ENCODE measurements at places on chromosomes 12 and 14.

GRCh38 chr12:1855241-1855640 lies 34.9 kb downstream of the LRTM2 start:
- DNase-seq: no peak

DNA sequence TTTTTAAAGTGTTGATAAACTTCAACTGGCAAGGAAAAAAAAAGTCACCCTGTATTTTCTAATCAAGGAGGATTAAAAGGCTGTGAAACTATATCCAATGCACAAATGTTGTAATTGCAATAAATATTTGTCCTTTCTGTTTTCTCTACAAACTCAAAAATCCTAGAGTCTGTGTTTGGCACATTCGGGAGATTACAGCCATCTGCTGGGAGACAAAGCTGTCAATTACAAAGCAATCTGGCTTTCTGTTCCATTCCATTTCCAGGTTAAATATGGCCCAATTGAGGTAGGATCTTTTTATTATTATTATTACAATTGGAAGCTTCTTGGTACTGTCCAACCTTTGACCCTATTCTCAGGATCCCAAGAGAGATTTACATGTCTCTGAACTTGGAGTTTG lies 295.9 kb downstream of the DIO2 start:
- DNase-seq: no peak

DNA sequence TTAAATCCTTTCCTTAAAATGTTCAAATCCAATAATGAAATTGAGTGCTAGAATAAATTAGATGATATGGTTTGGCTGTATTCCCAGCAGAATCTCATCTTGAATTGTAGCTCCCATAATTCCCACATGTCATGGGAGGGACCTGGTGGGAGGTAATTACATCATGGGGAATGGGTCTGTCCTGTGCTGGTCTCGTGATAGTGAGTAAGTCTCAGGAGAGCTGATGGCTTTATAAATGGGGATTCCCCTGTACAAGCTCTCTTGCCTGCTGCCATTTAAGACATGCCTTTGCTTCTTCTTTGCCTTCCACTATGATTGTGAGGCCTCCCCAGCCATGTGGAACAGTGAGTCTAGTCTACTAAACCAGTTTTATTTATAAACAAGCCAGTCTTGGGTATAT lies 508.5 kb downstream of the ETNK1 start:
- no peak for DNase-seq

GRCh38 chr14:36507847-36508417 lies 12.1 kb downstream of the NKX2-1 start:
- DNase-seq: no peak

- no peak for DNase-seq
Observed at GRCh38 chr12:32183650-32184049, 77.0 kb downstream of the BICD1 start.

GRCh38 chr12:113781415-113782198 lies 184.5 kb downstream of the RBM19 start:
- no peak for DNase-seq

DNA sequence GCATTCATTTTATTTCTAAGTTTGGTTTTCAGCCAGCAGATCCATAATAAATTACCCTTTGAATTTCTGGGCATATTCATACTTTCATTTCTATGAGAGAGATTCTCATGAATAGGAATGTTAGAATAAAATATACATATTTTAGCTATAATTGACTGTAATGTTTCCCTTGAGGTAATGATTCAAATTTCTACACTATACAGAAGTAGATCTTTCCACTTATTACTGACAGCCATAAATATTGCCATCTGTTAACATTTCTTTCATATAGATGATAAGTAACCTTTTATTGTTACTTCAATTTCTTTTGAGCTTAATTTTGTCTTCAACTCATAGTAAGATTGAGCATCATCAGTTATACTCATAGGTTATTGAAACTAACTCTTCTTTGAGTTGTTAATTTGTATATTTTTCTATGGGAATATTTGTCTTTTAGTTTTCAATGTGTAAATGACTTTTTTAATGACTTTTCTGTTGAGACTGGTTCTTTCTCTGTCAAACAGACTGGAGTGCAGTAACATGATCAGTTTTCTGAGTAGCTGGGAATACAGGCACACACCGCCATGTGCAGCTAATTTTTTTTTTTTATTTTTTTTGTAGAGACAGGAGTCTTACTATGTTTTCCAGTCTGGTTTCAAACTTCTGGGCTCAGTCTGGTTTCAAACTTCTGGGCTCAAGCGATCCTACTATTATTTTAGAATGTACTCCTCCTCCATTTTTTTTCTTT lies 991.6 kb downstream of the SLC6A15 start:
- DNase-seq: no peak

DNA sequence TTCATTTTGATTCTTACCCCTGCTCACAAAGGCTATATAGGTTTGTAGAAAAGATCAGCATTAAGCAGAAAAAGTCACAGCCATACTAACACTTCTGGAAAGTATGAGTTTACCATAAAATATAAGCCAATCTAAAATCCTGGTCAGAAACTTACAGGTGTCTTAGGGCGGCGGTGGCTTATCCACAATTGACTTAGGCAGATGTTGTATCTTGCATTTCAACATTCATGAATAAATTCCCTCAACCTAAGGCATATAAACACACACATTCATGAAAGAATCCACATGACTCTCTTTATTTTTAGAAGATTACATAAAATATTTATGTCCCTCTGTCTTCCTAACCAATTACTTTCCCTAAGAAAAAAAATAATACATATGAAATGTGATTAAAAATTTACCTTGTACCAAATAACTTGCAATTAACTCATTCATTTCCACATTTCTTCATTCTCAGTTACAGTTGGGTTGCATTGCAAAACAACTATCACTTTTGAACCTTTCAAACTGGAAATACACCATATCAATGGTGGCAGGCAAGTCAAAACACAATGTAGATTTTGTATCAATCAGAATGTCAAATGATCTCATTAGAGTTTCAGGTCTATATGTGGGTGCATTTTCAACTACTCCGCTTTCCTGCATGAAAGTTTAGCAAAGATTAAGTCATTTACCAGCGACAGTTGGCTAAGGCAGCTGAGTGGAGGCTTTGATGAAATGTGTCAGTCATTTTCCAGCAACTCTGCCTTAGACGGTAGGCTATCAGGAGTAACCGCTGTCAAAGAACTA lies 124.4 kb downstream of the SLC15A5 start:
- no peak for DNase-seq

- DNase-seq: no peak
Observed at GRCh38 chr14:61177279-61178225, 103.6 kb downstream of the TMEM30B start.

DNA sequence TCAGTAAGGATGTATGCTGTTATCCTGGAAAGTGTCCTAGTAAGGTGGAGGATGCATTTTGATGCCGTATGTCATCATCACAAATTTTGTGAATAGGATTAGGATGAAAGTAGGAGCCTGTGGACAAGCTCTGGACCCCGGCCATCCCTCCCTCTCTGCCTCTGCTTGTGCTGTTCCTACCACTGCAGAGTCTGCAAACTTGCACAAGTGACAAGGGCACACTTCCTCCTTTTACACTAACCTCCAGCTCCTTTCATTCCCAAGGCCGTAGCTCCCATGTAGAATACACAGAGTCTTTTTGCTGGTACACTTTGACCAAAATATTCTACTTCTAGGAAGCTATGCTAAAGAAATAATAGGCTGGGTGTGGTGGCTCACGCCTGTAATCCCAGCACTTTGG lies 13.3 kb upstream of the TMCC3 start:
- no peak for DNase-seq

GRCh38 chr12:5138845-5139244 lies 95.2 kb downstream of the KCNA5 start:
- no peak for DNase-seq

DNA sequence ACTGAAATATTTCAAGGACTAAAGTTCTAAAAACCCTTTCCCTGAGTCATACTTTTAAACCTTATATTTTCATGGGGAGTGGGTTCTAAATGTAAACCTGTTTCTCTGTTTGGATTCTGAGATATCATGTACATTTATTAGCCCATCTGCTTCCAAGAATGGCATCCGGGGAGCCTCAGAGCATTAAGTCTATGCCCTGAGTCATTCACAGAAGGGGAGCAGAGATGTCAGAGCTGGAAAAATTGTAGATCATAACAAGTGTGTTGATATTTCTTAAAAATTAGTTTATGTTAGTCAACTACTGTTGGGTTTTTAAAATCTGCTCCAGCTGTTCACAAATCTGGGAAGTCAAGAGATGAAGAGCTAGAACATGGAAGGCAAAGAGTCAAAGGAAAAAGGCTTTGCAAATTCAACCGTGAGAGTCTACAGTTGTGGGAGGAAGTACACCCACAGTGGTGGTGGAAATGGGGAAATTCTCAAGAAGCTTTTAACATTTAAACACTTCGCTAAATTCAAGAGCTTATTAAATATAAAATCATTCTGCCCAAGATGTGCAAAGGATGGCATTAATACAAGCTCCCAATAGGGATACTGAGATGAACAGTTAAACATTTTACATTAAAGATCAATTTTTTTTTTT lies 70.5 kb upstream of the FLRT2 start:
- DNase-seq: no peak

DNA sequence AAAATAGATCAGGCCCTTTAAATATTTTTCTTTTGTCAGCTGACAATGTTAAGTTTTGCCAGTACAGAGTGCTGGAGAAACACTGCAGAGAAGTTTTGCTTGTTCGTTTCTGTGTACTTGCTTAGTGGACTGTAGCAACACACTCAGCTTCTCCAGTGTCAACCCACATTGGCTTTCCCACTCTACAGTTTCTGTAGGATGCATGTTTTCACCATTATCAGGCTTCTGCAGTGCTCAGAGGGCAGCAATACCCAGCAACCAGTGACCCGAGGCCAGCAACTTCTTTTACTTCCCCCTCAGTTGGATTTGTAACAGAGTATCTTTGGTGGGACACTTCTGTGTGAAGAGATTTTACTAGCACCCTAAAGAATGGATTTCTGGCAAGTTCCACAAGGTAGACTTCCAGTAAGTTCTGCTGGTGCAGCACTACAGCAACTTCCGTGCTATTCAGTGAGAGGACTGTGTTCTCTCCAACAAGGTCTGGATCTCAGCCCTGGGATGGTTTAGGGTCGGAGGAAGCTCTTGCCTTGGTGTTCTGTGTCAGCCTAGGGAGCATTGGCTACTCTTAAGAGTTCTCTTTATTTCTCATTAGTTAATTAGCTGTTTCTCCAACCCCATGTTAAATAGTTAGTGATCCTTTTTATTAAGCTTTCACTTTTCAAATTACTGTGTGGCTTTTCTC lies 70.4 kb downstream of the FUT8 start:
- no peak for DNase-seq

- DNase-seq: no peak
Observed at GRCh38 chr12:110739894-110740293, 2.8 kb downstream of the PPP1CC start.

DNA sequence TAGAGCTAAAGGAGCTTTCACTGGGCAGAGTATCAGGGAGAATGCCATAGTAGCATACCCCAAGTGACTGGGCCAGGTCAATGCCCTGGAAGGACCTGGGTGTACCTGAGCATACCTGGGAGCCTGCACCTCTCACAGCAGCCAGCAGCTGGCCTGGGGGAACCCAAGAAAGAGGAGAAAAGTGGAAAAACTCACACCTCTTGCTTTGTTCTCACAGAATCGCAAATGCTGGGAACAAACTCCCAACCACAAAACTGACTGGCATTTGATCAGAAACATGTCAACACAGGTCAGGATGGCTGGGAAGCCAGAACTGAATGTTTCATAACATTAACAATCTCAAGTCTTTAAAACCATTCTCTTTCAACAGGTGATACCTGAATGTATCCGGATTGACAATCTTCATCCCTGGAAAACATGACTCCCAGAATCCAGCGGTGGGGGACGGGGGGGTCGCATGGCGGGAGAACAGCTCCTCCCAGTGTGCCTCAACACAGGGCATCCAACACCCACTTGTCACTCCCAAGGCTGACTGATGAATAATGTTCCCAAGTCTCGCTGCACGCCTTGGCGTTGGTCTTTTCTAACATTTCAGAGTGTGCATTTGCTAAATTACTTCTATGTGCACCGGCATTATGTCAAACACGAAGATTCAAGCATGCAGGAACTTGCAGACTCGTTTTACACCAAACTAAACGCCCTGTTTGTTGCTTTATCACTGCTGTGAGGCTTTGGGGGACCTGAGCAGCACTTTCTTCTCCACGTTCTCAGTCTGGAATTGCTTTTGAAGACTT lies 7.9 kb downstream of the FOXN3 start:
- no peak for DNase-seq

DNA sequence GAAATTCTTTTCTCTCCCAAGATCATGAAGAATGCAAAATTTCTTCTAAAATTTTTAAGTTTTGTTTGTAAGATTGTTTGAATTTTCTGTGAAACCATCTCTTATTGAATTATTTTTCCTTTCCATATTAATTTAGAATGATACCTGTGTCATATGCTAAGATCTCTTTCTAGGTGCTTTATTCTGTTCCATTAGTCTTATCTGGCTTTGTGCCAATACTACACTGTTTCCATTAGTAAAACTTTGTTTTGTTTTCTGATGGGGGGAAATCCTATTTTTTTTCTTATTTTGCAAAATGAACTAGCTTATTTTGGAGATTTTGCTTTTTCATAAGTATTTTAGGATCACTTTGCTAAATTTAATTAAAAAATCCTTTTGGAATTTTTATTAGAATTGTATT lies 193.9 kb downstream of the FUT8 start:
- DNase-seq: no peak

DNA sequence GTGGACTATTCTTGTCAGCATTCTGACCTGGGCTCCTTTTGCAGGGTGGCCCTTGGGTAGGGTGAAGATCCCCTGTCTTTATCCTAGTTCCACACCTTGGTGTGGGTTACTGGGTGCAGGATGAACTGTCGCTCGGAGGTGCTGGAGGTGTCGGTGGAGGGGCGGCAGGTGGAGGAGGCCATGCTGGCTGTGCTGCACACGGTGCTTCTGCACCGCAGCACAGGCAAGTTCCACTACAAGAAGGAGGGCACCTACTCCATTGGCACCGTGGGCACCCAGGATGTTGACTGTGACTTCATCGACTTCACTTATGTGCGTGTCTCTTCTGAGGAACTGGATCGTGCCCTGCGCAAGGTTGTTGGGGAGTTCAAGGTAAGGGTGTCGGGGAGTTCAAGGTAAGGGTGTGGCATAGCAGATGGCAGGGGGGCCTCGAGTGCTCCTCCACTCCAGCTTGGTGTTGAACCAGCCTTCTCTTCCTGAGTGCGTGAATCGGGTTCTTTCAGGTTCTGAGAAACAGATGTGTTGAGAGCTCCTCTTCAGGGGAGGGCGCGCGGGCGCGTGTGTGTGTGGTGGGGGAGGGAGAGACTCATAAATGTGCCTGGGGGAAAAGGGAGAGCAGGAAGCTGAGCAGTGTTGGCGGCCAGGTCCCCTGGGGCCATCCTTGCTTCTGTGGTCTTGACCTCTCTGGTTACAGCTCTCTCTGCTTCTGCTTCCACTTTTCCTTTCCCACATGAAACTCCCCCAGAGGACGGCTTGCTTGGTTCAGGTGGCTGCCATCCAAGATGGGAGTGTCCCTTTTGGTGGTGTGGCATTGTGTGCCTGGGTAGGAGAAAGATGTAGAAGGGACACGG lies 4.0 kb downstream of the ATG101 start:
- DNase-seq: no peak

DNA sequence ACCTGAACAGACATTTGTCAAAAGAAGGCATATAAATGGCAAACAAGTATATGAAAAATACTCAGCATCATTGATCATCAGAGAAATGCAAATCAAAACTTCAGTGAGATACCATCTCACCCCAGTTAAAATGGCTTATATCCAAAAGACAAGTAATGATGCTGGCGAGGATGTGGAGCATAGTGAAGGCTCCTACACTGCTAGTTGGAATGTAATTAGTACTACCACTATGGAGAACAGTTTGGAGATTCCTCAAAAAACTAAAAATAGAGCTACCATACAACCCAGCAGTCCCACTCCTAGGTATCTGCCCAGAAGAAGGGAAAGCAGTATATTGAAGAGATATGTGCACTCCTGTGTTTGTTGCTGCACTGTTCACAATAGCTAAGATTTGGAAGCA lies 146.1 kb downstream of the TGFB3 start:
- no peak for DNase-seq
